ENCODE measurements at places on chromosomes 1 and 21. TPM values are rescaled to one million over a fixed set of nuclear protein-coding genes. Genes with fewer than 3 reads are reported as not detected.

KAZN gene
- 12.2 TPM for total RNA-seq

- no peak for DNase-seq
Observed at GRCh38 chr21:41878831-41879189, 334 bp downstream of the PRDM15 start.

GRCh38 chr1:40075266-40075665 is 21.8 kb downstream of the PPT1 start:
- DNase-seq: no peak

ARHGEF16 gene
- 0.42 TPM for total RNA-seq

SHC1 gene
- 101 TPM for total RNA-seq

DNA sequence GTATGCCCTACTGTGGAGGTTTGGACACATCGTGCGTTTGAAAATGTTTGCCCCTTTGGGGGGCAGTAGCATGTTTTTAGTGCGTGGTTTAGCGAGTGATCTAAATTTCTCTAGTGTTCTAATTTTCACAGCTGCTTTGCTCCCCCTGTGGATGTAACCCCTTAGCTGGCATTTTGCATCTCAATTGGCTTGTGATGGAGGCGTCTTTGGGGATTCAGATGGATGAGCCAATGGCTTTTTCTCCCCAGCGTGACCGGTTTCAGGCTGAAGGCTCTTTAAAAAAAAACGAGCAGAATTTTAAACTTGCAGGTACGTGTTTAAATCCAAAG is 836 bp downstream of the CDC7 start:
- DNase-seq: no peak

GRCh38 chr1:226717256-226717909 is 21.7 kb downstream of the ITPKB start:
- DNase-seq: no peak

GRCh38 chr1:87958201-87958600 is 629.5 kb downstream of the LMO4 start:
- no peak for DNase-seq

- no peak for DNase-seq
Observed at GRCh38 chr1:173554089-173554488, 48.8 kb downstream of the SLC9C2 start.

DNA sequence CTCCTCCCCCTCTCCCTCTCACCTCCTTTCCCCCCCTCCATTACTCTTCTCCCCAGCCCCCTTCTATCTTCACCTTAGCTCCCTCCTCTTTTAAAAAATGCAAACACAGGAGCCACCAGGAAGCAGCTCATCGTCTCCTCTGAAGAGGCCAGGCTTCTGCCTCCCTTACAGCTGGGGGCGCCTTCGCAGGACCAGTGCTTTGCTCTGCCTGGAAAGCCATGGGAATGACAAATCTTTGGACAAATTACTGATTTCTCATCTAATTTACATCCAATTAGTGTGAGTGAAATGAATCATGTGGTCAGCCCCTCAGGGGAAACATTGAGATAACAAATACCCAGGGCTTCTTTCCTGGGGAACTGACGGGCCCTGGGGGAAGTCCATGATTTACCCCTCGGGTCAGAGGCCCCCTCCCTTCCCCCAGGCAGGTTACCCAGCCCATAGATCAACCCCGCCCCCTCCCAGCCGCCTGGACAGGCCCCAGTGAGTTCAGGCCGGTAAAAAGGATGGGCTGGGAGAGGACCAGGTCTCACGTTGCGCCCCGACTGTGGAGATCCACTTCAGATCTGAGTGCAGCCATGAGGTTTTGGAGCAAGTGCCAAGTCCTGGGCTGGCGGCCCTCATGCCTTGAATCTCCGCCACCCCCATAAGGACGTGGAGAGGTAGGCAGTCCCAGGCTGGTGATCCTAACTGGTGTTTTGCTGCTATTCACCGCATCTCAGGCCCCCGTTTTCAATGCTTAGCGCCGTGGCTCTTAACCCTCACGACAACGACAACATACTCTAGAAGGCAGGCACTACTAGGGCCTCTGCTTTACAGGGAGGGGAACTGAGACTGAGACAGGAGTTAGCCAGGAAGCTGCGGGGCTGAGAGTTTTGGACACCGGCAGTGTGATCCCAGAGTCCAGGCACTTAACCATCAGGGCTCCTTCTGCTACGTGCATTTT is 300.8 kb downstream of the RRAGC start:
- DNase-seq: no peak

- DNase-seq: no peak
Observed at GRCh38 chr1:57109883-57110282, 144.1 kb upstream of the C8B start.

DNA sequence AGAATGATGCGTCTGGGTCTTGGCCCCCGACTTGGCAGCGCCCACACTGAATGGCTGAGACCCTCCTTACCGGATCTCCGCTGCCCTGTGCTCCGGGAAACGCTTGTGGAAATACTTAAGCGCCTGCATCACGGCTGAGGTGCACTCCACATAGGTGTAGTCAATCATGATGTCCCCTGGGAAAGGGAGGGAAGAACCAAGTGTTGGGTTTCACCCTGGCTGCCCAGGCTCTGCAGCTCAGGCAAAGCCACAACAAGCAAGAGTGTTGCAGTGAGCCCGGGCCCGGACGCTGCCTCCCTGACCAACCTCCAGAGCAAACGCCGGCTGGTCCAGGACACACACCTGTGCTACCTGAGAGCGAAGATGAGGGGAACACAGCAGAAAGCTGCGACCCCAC is 21.5 kb upstream of the SPATC1L start:
- DNase-seq: no peak

DNA sequence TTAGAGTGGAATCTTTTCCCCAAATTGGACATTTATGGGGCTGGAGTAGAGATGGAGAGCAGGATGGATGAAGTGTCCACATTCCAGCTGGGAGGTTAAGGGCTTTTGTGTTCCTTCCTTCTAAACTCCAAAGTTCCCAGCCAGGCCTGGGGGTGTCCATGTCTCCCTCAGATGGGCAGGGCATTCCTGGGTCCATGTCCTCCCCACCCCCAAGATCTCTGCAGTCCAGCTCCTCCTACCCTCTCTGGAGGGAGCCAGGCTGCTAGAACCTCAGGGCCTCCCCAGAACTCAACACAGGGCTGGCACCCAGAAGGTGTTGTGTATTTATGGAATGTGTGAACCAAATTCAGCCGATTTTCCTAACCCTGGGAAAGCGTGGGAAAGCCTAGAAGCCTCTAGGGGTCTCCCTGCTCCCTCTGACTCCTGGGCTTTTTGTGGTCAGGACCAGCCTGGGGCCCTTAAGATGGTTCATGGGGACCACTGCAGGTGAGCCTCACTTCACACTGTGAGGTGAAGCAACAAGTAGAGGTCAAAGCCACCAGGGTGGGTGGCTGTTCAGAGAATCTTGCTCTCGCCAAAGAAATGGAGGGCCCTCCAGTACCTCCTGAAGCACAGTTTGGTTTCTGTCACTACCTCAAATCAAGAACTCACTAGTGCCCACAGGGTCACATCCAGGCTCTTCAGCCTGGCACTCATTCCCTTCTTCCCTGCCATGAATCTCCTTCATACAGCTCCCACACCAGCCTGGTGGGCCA is 54.8 kb downstream of the GLIS1 start:
- DNase-seq: no peak

TSPEAR gene
- total RNA-seq: not detected

ADGRL2 gene
- 89.7 TPM for total RNA-seq

DNA sequence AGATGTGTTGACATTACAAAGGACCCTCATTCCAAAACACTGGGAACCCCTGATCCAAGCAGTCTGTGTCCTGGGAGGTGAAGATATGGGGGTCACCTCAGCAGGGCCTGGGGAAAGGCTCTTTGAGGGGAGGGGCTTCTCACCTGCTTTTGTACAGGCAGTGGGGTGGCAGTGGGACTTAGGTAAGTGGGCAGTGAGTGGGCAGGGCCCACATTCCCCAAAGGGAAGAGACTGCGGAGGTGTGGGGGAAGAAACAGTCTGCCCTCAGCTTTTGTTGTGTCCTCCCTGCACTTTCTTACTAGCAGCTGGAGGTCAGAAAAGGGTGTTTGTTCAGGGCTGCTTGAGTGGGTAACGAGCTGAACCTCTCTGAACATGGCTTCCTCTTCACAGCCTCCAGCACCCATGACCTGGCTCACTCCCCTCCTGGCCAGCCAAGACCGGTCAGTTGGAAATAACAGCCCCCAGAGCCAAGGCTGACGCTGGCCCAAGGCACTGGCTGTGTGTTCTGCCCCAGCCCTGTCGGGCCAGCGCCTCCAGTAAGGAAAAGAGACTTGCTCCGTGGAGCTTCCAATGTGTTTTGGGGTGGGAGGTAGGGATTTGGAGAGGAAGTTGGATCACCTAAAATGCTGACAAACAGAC is 173.5 kb downstream of the PSMG1 start:
- no peak for DNase-seq

GRCh38 chr21:25752416-25752815 is 17.6 kb downstream of the GABPA start:
- DNase-seq: no peak

OTUD3 gene
- 6.2 TPM for total RNA-seq

DNA sequence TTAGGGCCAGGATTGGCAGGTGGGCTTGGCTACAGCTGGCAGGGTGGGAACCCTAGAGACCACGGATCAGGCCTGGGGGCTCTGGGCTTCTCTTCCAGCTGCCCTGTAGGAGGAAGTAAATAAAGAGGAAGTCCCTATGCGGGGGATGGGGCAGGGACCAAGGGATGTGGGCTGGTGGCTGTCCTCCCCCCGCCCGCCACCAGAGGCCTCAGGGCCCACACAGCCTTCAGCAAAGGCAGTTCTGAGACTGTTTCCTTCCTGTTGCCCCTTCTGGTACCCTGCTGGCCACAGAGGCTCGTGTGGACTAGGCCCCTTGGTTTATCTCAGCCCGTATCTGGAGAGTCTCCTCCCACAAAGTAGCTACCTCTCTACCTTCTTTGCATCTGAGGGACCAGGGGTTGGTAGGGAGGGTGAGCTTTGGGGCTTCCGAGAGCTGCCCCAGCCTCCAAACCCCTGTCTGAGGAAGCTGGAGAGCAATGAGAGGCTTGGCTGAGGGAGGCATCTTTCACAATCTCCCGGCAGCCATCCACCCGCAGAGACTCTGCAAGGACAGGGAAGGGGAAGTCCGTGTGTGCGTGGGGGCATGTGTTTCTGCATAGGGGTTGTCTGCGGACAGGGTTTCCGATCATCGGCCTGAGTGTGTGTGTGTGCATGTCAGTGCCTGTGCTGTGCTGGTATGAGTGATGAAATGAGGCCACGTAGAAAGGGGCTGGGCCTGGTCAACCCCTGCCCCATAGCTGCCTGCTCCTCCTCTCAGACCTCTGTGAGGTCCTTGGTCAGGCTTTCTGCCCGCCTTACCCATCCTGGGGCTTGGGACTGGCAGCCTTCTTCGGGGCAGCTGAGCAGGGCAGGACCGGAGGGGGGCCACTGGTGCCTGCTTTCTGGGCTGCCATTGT is 12.5 kb downstream of the RPS6KA1 start:
- peak; percentile 95 for DNase-seq

LORICRIN gene
- not detected for total RNA-seq

CELA3B gene
- not detected for total RNA-seq

- no peak for DNase-seq
Observed at GRCh38 chr1:45079533-45079932, 67.5 kb downstream of the UROD start.

PIK3R3 gene
- total RNA-seq: 34.3 TPM

KCNJ15 gene
- total RNA-seq: 1.6 TPM

DNA sequence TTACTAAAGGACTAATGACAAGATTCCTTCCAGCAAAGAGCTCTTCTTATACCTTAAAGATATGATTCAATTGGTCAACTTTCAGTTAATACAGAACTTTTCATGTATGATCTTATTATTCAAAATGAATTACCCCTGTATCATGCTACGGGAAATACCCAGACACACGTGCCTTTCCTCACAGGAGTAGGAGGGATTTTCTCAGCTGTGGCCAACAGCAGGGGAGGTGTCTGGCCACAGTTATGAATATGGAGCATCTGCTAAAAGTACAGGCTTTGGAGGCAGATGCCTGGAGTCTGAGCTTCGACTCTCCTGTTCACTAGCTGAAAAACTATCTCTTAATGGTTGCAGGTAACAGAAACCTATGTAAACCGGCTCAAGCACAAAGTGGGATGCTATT is 53.6 kb downstream of the KIAA1614 start:
- no peak for DNase-seq

GRCh38 chr1:207672522-207673130 is 27.7 kb downstream of the CR1L start:
- DNase-seq: no peak

TRPM2 gene
- total RNA-seq: 2.5 TPM

- DNase-seq: no peak
Observed at GRCh38 chr1:14862114-14862771, 263.8 kb downstream of the KAZN start.

GRCh38 chr1:67736750-67737149 is 51.7 kb downstream of the GADD45A start:
- no peak for DNase-seq

DNA sequence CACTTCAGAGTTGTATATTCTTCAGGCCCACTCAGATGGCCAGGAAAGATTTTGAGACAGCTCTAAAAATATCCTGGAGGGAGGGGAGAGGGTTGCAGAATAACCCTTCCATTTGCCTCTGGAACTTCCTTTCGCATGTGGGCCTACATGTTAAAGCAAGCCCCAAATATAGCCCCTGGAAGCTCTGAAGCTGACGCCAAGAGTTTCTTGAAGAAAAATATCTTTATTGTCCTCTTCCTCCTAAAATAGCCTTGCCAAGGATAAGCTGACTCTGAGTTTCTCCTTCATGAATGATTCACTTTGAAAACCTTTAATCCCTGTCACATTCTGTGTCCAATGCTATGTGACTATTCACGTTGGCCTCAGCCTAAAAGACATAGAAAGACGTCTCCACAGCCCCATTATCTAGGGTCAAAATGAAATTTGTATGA is 6.4 kb downstream of the C1orf116 start:
- DNase-seq: no peak

FCGR1A gene
- total RNA-seq: 0.17 TPM

DNA sequence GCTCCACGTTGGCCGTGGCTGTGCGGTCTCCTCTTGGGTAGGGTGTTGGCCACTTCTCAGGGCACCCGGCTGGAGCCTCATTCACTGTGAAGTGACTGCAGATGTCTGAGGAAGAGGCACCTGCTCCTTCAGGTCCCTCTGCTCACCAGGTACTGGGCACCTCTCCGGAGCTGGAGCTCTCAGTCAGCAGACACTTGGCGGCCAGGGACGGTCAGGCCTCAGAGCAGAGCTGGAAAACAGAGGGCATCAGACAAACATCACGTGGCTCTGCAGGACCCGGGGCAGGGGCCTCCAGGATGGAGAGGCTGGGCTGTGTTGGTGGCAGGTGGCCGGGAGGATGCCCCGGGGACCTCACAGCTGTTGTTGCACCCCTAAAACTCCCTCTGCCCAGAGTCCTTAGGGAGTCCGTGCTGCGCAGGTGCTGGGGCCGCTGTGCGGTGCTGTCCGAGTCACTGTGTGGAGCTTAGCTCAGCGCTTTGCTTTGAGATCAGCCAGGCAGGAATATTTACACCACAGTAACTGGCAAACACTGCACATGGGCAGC is 59.7 kb downstream of the SLX9 start:
- DNase-seq: no peak

DNA sequence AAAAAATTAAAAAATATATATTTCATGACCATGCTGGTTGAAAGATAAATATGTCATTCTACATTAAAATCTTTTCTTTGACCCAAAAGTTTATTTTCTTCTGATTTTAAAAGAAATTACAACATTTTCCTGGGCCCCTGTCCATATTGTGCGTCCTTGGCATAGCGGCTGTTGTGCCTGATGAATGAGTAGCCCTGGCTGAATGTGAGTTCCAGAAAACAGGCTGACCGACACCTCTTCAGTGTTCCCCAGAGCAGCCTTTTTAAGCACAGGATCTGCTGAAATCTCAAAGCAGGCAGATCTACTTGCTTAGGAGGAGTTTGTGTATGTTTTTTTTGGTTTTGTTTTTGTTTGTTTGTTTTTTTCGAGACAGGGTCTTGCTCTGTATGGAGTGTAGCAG is 19.7 kb downstream of the KIAA1614 start:
- no peak for DNase-seq

GRCh38 chr1:183993132-183993531 is 44.4 kb downstream of the COLGALT2 start:
- no peak for DNase-seq

Data from esophagus muscularis mucosa (tissue), 4 donors.